AG09319 (cell line): ENCODE measurements at places on chromosomes 5 and 9.

DNA sequence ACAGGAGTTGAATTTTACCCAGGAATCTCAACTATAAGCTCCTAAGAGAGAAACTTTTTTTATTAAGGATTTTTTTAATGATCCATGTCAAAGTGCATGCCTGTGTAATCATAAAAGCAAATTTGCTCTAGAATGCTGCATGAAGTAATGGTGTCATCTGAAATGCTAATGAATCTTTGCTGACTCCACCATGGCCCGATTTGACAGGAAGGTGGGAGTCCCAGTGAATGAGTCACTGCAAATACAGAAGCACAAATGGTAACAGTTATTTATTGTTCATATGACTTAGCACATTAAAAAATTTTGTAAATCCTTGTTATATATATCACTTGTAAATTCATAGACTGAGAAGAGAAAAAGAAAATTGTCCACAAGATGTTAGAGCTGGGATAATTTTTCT, 341.3 kb downstream of the RASEF start:
- no peak for DNase-seq

GRCh38 chr5:61650661-61651060, 318.6 kb downstream of the ZSWIM6 start:
- DNase-seq = no peak

DNA sequence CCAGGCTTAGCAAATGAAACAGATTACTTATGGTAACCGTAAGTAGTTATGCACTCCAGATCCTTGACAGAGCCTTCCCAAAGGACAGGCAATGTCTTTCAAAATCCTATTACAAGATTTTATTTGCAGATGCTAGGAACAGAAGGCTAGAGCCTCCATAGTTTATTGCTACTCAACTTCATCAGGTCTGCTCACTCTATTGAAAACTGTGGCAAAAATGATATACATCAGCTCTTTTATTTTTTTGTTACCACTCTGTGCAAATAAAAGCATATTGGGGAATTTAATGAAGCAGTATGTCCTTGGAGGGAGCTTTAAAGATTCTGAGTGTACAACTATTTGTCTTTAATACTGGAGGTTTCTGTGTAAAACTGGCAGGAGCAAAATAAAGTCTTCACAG, 46.5 kb downstream of the SLC44A1 start:
- no peak for DNase-seq

GRCh38 chr9:97758334-97758916, 61.3 kb upstream of the XPA start:
- DNase-seq = no peak

GRCh38 chr5:197892-198489, 6.7 kb downstream of the LRRC14B start:
- no peak for DNase-seq
